ENCODE measurements at places on chromosomes 3 and 15.
A peak's percentile ranks its signal among the peaks of the same experiment; 100 is the strongest.

GRCh38 chr3:15440891-15441290, 13.5 kb downstream of the EAF1 start:
- DNase-seq, result no peak

DNA sequence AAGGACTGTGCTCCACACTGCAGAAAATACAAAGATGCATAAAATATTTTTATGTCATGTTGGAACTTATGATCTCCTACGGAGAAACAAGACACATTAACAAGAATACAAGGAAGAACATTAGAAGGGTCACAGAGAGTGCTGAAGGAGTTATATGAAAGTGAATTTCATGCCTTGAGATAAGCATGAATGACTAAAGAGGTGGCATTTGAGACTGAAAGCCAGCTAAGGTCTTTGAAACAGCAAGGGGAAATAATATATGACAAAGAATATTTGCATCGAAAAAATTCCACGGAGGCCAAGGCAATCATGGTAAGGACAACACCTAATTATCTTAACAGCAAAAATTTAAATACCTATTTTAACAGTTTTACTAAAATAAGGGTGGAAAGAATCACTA, 12.5 kb downstream of the GSK3B start:
- no peak for DNase-seq

- peak; percentile 30 for DNase-seq
These were observed 27.2 kb downstream of the AKAP13 start for GRCh38 chr15:85407421-85408269.

- DNase-seq, result no peak
These were observed 25.4 kb downstream of the ACP3 start for GRCh38 chr3:132342610-132343009.

- DNase-seq, result no peak
These were observed 10.7 kb downstream of the MUC13 start for GRCh38 chr3:124923833-124924232.

- no peak for DNase-seq
These were observed 51.8 kb upstream of the NEDD4 start for GRCh38 chr15:56045068-56045748.

- no peak for DNase-seq
These were observed 175.8 kb downstream of the SPATA16 start for GRCh38 chr3:172965256-172965655.

- no peak for DNase-seq
These were observed 511.2 kb upstream of the MDFIC2 start for GRCh38 chr3:70823622-70824021.

Data from NB4 (cell line).